Hair follicular keratinocyte (primary cell): ENCODE measurements at places on chromosomes 3 and 15. TPM values are rescaled to one million over a fixed set of nuclear protein-coding genes. Genes with fewer than 3 reads are reported as not detected.

Gene GPR62
- total RNA-seq = not detected in 2 replicates

Gene RAB6B
- total RNA-seq = 0.15 and 0.23 TPM in 2 replicates

Gene SCN5A
- total RNA-seq = under 0.01 and 0.04 TPM in 2 replicates

Gene TTLL3
- 6.0 and 6.3 TPM in 2 replicates for total RNA-seq

Gene RGMA
- 0.55 and 1.1 TPM in 2 replicates for total RNA-seq

Gene ARHGAP31
- total RNA-seq = 2.1 and 2.2 TPM in 2 replicates

Gene AEN
- 27.3 and 39.5 TPM in 2 replicates for total RNA-seq
